MM.1S (cell line): ENCODE measurements at places on chromosomes 7 and 10.

- DNase-seq: no peak
These were observed 44.7 kb downstream of the DOCK4 start for GRCh38 chr7:112161253-112162141.

DNA sequence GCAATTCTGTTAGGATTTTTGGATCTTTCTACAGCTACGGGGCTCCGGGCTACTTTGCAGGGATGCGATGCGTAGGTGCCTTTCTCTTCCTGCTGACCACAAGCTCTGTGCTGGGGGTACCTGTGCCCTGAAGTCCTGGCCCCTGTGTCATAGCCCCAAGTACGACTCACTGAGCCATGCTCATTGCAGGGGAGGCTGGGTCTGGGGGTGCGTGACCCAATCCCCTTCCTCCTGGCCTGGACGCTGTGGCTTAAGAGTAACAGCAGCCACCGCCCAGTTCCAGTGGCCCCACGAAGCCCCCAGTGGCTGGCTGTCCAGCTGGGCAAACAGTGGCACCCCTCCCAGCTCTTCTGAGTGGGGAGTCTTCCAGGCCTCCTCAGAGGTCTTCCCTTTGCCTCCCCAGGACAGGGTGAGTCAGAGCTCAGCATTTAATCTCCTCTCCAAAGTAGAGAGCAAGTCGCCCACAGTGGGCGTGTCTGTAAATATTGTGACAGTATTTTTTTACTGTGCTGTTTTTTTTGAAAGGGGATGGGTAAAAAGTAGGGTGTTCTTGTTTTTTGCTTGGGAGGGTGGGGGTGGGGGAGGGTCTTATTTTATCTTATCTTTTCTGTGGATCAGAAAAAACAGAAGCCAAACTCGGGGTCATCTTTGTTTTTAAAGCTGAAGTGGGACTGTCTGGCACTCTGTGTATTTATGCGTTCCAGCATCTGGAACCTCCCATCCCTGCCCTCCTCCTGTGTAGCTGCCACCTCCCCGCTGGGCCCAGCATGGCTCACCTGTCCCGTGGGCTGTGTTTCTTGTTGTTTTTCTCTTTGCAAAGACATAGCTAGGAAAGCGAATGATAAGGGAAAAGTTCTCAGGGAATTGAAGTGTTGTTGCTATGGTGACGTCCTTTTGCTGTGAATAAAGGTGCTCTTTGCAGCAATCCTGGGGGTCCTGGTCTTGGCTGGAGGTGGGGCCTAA is 8.2 kb downstream of the LFNG start:
- no peak for DNase-seq

- peak; percentile 61 for DNase-seq
These were observed 18.0 kb downstream of the MACC1 start for GRCh38 chr7:20199015-20199737.

GRCh38 chr10:72784551-72785351 is 92.8 kb downstream of the MCU start:
- no peak for DNase-seq

GRCh38 chr10:100470367-100470766 is 7.6 kb downstream of the WNT8B start:
- no peak for DNase-seq

DNA sequence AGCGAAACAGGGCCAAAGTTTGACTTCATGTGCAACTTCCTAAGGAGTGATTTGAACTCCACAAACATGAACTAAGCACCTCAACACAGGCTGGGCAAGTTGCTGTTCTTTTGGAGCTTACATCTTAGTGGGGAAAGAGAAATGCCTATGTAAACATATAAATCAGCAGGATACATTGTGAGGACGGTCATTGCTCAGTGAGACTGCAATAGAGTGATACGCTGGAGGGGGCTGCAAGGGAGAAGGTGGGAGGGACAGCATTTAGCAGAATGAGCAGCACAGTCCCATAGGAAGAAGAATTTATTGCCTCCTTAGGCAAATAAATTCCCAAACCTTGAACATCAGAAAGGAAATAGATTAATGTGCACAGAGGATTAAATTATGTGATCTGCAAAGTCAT is 90.0 kb downstream of the EGFR start:
- DNase-seq: no peak

- no peak for DNase-seq
These were observed 520.5 kb downstream of the HTR7 start for GRCh38 chr10:90337316-90337715.

DNA sequence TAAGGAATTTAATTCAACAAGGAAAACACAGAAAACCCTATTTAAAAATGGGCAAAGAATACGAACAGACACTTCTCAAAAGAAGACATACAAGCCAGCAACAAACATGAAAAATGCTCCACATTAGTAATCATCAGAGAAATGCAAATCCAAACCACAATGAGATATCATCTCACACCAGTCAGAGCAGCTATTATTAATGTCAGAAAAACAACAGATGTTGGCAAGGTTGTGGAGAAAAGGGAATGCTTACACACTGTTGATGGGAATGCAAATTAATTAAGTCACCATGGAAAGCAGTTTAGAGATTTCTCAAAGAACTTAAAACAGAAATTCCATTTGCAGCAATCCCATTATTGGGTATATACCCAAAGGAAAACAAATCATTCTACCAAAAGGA is 55.2 kb downstream of the GCC1 start:
- DNase-seq: no peak

- DNase-seq: no peak
These were observed 211.4 kb downstream of the THSD7A start for GRCh38 chr7:11620406-11621253.

GRCh38 chr10:36256948-36257356 is 614.9 kb upstream of the FZD8 start:
- no peak for DNase-seq

DNA sequence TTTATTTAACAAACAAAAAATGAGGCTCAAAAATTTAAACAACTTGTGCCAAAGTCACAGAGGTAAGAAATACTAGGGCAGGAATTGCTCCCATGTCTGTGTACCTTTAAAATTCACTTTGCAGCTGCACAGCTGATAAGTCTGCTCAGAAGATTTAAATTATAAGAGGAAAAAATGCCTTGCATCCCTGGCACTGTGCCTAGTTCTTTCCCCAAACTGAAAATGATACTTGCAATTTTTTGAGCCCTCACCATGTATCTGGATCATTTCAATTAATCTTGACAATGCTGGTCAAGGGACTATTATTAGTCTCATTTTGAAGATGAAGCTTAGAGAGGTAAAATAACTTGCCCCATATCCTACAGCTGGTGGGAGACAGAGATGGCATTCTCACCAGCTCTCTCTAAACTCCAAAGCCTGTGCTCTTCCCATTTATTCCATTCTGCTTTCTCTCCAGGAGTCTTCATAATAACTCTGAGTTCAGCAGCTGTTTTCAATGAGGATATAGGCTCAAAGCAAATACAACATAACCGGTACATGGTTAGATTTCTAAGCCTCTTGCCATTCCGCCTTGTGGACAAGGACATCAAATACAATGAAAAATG is 350.5 kb upstream of the LRRTM3 start:
- DNase-seq: no peak

DNA sequence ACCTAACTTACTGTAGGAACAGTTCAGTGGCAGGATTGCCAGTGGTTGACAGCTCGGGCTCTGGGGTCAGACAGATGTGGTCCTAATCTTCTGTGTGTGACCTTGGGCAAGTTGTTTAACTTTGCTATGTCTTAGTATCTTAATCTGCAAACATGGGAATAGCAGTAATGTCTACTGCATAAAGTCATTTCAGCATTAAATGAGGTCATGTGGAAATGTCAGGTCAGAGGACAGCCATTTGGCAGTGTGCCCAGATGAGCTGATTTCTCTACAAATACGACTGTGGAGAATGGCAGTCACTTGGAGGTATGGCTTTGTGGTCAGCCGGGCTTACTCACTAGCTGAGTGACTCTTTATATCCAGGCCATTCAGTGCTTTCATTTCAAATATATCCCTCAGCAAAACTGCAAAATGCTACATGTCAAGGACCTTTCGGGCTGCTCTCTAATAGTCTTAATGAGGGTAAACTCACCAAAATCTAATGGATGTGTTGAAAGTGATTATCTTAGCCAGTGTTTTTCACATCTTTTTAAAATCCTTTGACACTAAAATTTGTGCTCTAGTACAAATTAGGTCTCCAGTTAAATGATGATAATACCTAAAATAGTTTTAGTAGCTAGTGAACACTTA is 171.4 kb downstream of the ST7 start:
- DNase-seq: peak; percentile 98

DNA sequence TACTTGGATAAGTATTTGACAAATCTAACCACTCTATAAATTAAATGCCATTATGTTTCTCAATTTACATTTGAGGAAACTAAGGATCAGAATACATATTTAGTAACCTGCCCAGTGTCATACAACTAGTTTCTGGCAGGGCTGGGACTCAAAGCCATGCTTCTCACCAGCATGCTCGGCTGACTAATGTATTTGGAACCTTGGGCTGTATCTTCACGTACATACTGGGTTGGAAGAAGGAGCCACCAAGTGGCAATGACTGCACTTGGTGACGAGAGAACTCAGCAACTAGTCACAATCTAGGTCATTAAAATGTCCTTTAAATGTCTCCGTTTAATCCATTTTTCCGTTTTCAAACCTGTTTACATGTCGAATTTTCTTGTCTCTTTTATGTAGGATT is 42.9 kb downstream of the CHRM2 start:
- DNase-seq: no peak

DNA sequence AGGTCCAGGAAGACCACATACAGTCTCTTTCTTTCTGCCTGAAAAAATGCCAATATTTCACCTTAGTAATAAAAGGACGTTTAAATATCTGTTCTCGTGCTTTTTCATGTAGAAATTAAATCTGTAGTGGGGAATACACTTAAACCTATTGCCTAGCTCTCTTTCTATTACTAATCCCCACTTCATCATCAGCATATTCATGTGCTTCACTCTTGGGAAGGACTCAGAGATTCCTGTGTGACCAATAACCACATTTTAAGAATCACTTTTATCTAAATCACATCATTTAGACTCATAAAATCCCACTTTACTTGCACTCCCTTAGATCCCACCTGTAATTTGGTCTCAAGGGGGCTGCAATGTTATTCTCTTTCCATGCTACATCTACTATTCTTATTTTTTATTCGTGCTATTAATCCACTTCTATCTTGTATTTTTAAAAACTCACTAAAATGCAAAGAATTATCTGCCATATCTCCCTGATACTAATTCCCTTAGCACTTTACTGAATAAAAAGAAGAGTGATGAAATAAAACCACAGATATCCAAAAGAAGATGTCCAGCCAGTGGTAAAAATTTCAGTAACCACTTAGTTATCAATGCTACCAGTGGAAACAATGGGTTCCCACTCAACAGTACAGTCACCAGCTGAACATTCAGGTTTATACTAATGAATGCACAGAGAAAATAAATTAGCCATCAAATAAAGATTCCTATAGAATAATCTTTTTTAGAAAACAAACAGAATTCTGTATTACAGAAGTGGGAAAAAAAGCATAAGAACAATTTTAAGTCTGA is 102.1 kb downstream of the PPP1R17 start:
- no peak for DNase-seq

GRCh38 chr10:72567889-72568640 is 57.8 kb downstream of the MICU1 start:
- DNase-seq: no peak

DNA sequence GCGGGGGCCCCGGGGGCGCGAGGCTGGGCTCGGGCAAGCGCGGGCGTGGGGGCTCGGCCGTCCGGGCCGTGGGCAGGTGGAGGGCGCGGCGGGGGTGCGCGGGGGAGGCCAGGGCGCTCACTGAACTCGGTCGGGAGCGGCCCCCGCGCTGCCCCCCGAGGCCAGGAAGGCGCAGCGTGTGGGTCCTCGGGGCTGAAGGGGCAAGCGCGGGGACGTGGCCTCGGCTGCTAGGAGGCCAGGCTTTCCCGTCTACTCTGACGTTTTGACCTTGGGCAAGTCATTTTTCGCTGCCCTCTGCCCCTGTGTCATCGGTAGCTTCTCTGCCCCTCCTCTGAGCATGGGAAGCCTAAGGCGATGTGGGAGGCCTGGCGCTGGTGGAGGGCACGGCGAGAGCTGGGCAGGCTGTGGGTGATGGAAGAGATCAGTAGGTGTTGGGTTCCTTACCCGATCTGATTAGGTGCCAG is 441 bp downstream of the FBH1 start:
- DNase-seq: peak; percentile 27

GRCh38 chr10:51937308-51938140 is 238.1 kb upstream of the CSTF2T start:
- DNase-seq: no peak

DNA sequence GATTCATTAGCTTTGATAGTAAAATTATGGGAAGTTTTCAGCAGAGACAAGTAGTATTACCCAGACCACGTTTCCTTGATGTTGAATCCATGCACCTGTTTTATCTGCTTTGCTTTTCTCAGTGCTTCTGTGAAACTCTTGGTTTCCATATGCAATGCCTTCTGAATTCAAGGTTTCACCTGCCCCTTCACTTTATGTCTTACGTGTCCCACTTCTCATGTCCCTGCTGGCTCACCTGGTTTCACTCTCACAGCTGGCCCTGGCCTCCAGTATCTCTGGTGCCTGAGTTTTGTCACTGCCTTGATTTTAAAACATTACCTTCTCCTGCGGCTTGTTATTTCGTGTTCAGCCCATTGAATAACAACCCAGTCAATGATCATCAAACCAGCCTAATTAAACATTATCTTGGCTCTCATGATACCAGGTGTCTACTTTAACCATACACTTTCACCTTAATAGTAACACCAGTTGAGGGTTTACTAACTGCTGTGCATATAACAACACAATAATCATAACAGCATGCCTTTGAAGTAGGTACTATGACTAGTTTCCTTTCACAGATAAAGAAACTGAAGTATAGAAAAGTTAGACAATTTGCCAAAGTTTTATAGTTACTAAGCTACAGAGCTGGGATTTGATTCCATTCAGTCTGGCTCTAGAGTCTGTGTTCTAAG is 175.7 kb upstream of the PCLO start:
- peak; percentile 75 for DNase-seq

- DNase-seq: no peak
These were observed 28.3 kb downstream of the NCAPG2 start for GRCh38 chr7:158676171-158676840.

DNA sequence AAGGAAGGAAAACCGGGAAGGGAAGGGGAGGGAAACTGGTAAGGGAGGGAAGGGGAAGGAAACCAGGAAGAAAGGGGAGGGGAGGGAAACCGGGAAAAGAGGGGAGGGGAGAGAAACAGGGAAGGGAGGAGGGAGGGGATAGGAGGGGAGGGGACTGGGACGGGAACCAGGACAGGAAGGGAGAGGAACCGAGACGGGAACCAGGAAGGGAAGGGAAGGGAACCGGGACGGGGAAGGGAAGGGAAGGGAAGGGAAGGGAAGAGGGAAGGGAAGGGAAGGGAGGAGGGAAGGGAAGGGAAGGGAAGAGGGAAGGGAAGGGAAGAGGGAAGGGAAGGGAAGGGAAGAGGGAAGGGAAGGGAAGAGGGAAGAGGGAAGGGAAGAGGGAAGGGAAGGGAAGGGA is 13.6 kb downstream of the C10orf67 start:
- no peak for DNase-seq

GRCh38 chr7:24279512-24279911 is 4.5 kb upstream of the NPY start:
- no peak for DNase-seq

GRCh38 chr7:23852988-23853387 is 143.0 kb downstream of the STK31 start:
- no peak for DNase-seq

GRCh38 chr7:139680676-139681462 is 96.9 kb downstream of the HIPK2 start:
- no peak for DNase-seq
